ENCODE measurements at places on chromosomes 16 and 17.

DNA sequence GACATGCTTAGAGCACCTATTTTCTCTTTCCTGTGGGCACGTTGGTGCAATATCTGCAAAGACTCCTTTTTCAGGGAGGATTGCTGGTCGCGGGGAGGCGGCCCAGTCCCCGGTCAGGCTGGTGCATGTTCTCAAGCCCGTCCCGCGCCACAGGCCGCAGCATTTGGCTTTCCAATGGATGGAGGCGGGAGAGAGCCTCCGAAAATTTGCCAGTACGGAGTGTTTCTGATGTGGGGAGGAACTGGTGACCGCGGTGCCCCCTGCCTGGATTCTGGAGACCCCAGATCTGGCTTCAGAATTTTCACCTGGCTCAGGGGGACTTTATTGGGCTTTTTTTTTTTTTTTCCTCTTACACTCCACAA lies 2.3 kb downstream of the CMIP start:
- no peak for DNase-seq

- DNase-seq, result no peak
These were observed 345.4 kb downstream of the SOX9 start for GRCh38 chr17:72466199-72466598.

DNA sequence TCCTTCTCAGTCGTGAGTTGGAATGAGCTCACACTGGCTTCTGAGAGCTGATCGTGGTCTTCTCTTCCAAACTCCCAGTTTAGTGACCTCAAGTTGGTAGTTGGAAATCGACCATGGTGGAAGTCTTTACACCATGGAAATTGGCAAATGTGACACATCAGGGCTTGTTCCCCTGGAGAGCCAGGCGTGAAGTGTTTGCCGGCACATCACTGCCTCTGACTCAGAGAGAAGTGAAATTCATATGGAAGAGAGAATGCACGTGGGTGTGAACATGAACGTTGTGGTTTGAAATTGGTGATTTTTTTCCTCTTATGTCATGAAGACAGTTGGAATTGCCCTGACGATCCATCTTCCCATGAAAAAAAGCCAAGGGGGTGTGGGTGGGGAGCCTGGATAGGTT lies 47.4 kb downstream of the AXIN2 start:
- DNase-seq, result no peak

- no peak for DNase-seq
These were observed 17.6 kb downstream of the LPCAT2 start for GRCh38 chr16:55526441-55526840.

DNA sequence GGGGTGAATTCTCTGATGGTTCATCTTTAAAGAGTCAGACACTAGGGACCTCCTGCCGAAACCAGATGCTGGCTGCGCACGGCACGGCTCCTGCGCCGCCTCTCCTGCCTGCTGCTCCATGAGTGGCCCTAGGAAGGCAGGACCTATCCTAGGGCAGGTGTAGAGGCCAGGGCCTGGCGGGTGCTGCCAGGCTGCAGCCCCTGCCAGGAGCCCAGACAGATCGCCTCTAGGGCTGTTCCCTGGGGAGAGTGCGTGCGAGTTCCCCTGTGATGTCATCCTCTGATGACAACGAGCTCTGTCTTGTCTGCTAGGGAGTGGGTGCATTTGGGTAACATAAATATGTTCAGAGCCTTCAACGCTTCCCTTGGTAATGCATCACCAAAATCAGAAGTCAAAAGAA lies 23.9 kb downstream of the SLC38A10 start:
- no peak for DNase-seq

DNA sequence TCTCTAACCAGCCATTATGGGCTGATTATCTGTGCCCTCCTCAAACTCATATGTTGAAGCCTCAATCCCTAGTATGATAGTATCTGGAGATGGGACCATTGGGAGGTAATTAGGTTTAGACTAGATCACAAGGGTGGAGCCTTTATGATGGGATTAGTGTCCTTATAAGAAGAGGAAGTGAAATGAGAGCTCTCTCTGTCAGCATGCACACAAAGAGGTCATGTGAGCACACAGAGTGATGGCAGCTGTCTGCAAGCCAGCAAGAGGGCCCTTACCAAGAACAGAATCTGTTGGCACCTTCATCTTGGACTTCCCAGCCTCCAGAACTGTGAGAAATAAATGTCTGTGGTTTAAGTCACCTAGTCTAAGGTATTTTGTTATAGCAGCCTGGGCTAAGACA lies 101.9 kb downstream of the PCTP start:
- DNase-seq, result no peak

DNA sequence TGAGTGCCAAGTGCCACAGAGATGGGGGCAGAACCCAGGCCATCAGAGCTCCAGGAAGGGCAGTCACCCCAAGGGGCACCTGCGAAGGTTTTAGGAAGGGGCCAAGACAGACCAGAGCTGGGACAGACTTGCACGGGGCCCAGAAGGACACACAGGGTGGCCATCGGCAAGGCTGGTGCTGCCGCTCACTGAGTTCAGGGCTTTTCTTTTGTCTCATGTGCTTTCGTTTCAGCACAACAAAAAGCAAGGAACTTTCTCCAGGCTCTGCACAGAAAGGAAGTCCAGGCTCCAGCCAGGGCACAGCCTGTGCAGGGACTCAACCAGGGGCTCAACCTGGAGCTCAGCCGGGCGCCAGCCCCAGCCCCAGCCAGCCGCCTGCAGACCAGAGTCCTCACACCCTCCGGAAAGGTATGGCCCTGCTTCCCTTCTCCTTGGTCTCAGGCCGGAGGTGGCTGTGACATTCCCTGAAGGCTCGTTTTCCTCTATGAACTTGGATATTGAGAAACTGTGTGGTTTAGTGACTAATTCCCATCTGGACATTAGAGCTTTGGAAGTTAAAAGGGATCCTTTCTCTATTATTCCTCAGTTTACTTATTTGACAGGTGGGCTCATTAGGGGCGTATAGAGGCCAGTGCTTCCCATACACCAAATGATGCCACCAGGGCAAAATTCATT lies 37.9 kb downstream of the ELAC2 start:
- no peak for DNase-seq

- no peak for DNase-seq
These were observed 51.6 kb downstream of the ACTG1 start for GRCh38 chr17:81460856-81461460.

- no peak for DNase-seq
These were observed 7.6 kb upstream of the C17orf107 start for GRCh38 chr17:4891411-4892410.

DNA sequence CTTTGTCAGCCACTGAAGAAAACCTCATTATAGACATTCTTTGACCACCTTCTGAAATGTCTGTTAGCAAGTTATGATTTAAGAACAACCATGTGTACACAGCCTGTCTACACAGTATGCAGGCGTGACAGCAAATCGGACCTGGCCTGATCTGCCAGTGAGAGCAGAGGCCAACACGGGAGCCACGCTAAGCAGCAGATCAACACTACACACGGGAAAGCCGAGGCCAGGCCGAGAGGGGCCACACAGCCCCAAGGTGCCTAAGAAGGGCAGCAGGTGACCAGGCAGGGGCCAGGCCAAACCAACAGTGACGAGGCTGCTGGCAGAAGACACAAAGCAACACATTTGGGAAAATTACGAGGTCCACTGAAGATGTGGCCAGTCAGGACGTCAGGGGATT lies 16.3 kb upstream of the FAAP100 start:
- no peak for DNase-seq

DNA sequence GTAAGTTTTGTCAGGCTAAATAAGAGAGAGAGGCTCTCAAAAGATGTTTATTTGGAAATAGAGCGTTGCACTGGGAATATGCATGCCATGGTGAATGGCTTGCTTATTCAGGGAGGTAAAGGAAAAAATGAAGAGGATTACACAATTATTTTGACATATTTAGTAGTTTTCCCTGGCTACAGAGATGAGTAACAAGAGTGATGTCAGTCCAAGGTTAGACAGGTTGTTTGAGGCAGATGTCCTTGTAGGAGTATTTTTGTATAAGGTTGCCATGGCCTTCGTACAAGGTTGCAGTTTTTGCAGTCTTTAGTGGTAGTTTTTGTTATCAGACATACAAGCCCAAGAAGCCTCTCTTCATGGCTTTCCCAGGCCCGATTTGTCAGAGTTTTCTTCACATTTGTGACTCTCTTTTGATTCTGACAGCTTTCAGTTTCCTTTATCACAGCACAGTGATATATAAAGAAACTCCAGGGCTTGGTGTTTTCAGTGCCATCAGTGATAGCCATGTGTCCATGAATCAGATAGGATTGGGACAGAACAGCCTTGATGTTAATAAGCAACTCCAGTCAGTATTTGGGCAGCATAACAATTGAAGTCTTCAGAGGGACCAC lies 18.7 kb upstream of the LGALS9 start:
- DNase-seq, result no peak

DNA sequence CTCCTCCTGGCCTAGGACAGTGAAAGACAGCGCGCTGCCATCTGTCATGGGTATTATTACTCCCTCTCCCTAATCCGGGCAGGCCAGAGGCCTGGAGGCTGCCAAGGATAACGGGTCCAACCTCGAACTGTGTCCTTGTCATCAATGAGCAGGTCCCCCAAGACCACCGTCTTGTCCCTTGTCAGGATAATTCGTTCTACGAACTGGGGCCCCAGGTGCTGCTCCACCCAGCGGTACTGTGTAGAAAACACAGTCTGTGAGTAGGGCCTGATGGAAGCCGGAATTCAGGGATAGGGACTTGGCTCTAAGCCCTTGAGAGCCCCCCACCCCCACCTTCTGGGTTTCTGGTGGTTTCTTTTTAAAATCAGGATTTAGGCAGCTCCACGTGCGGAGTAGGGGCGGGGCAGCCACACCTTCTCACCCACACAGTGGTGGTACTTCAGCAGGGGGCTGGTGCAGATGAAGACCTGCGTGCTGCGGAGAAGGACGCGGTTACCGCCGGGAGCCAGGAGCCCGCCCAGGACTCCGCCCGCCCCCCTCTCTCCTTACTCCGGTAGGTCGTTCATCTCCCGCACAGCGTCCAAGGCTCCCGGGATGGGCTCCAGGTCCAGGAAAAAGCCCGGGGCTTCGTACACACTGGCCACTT lies 787 bp downstream of the NT5C start:
- DNase-seq, result no peak

GRCh38 chr17:13520899-13521572 lies 80.7 kb downstream of the HS3ST3A1 start:
- DNase-seq, result no peak

DNA sequence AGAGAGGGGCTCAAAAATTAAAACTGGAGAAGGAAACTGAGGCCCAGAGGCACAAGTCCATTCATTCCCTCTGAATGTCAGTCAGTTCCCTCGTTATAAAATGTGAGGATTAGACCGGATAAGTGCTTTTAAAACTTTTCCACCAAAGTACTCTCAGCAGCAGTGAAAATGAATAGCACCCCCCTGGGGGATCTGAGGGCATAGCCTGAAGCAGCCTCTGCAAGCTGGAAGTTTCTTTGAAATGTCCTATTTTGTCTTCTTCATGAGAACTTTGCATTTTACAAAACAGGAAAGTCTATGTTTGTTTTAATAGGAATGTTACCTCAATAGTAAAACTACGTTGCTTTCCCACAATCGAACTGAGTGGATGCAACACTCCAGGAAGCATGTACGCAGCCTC lies 273.0 kb downstream of the CEP112 start:
- no peak for DNase-seq

GRCh38 chr17:29566473-29567303 lies at the start of gene ABHD15:
ABHD15 (minus strand) TSS chr17:29567037; CDS start chr17:29566966, 71 bp downstream.
- DNase-seq, result no peak

- no peak for DNase-seq
These were observed 11.0 kb upstream of the HAS3 start for GRCh38 chr16:69094501-69094900.

GRCh38 chr17:876272-876671 lies 94.1 kb downstream of the MRM3 start:
- no peak for DNase-seq

- no peak for DNase-seq
These were observed 8.4 kb downstream of the GLOD4 start for GRCh38 chr17:773467-774312.

- DNase-seq, result no peak
These were observed 65.1 kb downstream of the WSCD1 start for GRCh38 chr17:6135236-6135635.

- no peak for DNase-seq
These were observed 137.6 kb upstream of the RCVRN start for GRCh38 chr17:10042589-10043244.

- no peak for DNase-seq
These were observed 24.4 kb downstream of the PIEZO1 start for GRCh38 chr16:88760424-88761142.

DNA sequence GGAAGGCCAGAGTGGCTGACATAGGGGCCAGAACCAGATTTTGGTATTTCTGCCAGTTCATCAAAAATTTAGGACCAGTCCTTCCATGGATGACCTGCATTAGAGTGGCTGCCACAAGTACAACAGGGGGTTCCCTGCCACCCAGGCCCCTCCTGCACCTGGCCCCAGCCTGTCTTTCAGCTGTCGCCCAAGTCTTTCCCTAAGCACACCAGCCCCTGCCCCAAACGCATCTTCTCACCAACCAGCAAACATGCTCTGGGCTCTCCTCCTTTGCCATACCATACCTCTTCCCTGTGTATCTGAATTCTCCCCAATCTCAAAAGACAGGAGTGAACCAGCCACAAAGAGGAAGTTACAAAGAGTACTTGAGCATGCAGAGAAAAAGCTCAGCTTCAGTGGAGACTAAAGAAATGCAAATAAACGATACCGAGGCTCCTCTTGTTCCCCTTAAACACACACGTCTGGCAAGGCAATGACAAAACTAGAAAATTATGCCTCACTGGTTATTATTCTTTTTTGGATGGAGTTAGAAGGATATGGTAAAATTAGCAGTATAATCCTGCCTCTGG lies 130.6 kb downstream of the DYNLRB2 start:
- no peak for DNase-seq

DNA sequence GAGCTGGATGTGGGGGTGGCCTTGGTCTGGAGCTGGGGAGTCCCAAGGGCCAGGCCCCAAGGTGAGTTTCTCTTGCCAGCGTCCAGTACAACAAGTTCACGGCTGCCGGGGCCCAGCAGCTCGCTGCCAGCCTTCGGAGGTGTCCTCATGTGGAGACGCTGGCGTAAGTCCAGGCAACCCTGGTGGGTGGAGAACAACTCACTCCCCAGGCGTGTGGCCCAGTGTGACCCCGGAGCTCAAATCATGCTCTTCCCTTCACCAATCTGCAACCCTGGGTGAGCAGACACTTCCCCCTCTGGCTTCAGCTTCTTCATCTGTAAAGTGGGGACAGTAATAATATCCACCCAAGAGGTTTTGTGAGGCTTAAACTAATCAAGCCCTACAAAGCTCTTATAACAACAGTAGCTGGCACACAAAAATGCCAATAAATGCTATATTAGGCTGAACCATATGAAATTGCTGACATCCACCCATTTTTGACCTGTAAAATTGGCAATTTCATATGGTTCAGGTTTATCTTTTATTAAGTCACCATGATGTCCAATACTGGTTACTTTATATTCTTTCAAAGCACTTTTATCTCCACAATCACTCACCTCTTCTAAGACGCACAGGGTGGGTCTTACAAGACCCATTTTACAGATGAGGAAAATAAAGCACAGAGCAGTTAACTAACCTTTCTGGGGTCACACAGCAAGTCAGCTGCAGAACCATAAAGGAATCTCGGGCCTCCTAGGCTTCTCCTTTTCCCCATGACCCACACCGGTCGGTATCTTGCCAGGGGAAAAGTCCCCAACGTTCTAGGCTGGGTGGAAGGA lies 19.7 kb downstream of the DEXI start:
- DNase-seq, result no peak

- no peak for DNase-seq
These were observed 16.6 kb downstream of the DGKE start for GRCh38 chr17:56850591-56850990.

GRCh38 chr16:79076047-79076767 lies 524.3 kb downstream of the MAF start:
- DNase-seq, result no peak

- DNase-seq, result no peak
These were observed 72.0 kb upstream of the KSR1 start for GRCh38 chr17:27384261-27384701.

GRCh38 chr17:27776882-27777624 lies 23.3 kb downstream of the NOS2 start:
- DNase-seq, result no peak
